ENCODE measurements at places on chromosomes 4 and X. TPM values are rescaled to one million over a fixed set of nuclear protein-coding genes. Genes with fewer than 3 reads are reported as not detected.

DNA sequence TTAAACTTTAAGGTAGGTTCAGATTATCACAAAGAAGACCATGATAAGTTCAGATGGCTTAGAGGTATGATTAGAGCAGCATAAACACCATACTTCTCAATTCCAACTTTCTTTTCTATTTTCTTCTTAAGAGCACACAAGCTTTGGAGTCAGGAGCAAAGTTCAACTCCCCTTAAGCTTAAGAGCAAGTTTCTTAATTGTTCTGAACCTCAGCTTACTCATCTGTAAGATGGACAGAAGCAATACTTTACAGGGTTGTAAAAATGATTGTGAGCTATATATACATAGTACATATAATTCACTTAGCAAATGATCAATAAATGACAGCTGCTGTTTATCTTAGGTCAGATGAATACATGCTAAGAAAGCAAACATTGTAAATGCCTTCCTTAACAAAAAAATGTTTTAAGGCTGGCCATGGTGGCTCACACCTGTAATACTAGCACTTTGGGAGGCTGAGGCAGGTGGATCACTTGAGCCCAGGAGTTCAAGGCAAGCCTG, 25.0 kb upstream of the RPS3A start:
- DNase-seq = no peak

DNA sequence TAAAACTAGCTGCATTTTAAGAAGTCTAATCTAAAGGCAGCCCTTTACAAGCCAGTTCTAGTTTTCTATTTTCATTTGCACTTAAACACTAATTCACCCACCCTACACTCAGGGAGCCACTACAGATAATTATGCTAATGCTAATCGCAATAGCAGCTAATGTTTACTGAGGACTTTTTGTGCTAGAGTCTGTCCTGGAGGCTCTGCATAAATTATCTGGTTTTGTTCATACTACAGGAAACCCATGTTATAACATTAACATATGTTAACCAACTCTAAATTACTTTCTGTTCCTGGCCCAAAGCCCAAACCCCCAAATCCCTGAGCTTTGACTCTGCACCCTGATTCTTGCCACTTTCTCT, 480 bp upstream of the RADX start:
- DNase-seq = no peak

GRCh38 chr4:12701384-12701783, 782.8 kb downstream of the RAB28 start:
- no peak for DNase-seq

DNA sequence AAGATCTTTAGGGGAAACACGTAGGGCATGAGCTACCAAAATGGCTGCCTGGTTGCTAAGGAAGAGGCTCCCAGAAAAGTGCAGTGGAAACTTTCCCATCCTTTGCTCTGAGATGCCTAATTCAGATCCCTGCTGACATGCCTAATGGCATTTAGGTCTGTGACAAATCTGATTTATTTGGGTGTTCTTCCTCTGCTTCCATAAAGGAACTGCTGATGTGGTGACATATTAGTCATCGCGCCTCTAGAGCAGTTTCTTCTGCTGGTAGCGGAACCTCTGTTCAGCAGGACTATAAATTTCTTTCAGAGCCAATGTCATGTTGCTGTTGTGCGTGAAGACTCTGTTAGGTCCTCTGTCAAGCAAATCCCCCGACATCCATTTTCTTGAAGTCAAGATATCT, 310.0 kb downstream of the PDHA2 start:
- no peak for DNase-seq

DNA sequence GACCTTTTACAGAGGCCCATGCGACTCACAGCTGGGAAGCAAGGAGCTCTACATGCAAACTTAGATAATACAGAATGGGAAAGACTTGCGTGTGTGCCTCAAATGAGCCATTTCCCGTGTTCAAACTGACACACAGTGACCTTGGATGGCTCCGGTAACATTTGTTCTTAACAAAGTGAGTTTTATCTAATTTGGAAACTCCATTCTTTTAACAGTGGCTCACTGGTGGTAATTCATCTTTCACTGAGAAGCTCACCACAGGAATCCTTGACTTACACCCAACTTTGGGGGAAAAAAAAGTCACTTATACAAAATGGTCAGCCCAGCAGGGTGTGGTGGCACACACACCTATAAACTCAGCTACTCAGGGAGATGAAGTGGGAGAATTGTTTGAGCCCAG, 190.6 kb downstream of the LDB2 start:
- DNase-seq = no peak

GRCh38 chr4:162456106-162456505, 292.3 kb upstream of the FSTL5 start:
- DNase-seq = no peak

- DNase-seq = no peak
Observed at GRCh38 chrX:134570509-134570846, 87.8 kb downstream of the PLAC1 start.

GRCh38 chr4:67963356-67963755, at the start of gene TMPRSS11A:
TMPRSS11A (minus strand) TSS chr4:67963493; CDS start chr4:67963393, 100 bp downstream.
- no peak for DNase-seq

DNA sequence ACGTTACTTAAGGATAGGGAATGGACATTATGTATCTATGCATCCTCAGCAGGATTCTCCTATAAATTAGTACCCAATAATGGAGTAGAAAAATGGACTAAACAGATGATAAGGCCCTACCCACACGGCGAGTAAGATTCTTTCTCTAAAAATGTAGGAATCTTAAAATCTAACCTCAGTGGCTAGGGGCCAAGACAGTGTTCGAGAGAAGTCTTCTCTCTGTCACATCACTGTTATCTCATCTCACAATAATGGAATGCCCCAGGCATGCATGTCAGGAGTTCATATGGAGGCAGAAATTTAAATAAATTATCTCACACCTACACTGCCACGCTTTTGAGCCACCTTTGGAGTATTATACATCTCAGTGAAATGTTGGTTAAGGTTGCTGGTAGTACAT, 132.9 kb downstream of the LDB2 start:
- no peak for DNase-seq

GRCh38 chr4:74487771-74488170, 42.8 kb downstream of the AREG start:
- no peak for DNase-seq

- DNase-seq = no peak
Observed at GRCh38 chrX:49951524-49952193, 29.3 kb downstream of the CLCN5 start.

GRCh38 chr4:139167774-139168444, 9.1 kb downstream of the ELF2 start:
- no peak for DNase-seq

DNA sequence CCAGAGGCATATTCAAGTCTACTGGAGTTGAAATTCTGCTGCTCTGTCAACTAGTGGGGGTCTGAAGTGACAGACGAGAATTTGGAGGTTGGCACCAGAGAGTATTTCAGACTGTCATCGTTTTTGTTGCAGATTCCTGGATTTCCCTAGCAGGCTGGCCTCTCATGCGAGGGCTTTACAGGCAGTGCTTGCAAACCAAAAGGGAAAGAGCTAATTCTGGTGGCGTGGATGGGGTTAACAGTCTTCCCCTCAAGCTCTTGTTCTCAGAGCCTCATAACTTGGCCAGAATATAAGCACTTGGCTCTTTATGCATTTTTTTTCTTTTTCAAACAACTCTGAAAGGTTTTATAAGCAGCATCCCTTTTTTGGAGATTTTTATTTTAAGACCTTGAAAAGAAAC, at the start of gene SPARCL1:
TSS of gene SPARCL1 (minus strand) at position 190 of the 400 bp plus-strand sequence. CDS start 29,802 bp downstream, outside the sequence.
- no peak for DNase-seq

DNA sequence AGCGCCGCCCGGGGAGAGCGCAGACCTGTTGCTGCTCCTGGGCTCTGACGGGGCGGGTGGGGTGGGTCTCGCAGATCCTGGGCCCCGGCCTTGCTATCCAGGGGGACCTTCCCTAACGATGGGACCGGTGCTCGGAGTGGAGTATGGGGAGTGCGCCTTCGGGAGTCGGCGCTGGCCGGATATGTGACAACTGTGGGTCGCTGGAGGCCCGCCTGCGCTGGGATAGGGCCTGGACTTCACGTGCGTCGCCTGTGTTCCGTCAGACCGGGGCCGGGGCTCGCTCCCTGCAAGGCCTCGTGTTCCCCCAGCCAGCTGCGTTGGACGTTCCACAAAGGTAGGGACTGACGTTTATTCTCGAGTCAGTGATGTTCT, 1.3 kb downstream of the TBL1X start:
- DNase-seq = peak; percentile 86

DNA sequence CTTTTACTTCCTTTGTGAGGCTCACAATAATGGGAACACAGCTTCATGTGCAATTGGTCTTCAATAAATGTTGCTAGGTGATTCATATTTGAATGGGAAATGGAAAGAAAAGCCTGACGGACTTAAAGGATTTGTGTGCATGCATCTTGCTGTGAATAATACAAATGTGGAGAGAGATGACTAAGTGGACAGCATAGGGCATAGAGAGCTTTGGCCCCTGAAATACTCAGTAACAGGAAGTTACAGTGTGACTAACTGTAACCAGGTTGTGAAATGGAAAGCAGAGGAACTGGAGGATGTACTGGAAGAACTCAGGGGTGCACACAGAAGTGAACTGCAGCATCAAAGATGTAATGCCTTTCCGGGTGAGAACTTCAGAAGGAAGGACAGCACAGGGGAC, 206.7 kb downstream of the MGST2 start:
- no peak for DNase-seq

DNA sequence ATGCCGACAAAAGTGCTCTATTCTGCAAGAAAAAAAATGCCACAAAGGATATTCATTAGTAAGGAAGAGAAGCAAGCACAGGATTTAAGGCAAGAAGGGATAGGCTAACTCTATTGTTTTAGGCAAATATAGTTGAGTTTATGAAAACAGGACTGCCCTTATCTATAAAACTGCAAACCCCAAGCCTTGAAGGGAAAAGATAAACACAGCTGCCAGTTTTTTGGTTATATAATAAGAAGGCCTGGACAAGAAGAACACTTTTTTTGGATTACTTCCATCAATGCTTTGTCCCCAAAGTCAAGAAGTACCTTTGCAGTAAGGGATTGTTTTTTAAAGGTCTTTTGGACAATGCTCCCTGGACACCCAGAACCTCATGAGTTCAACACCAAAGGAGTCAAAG, 45.4 kb upstream of the WWC2 start:
- no peak for DNase-seq

DNA sequence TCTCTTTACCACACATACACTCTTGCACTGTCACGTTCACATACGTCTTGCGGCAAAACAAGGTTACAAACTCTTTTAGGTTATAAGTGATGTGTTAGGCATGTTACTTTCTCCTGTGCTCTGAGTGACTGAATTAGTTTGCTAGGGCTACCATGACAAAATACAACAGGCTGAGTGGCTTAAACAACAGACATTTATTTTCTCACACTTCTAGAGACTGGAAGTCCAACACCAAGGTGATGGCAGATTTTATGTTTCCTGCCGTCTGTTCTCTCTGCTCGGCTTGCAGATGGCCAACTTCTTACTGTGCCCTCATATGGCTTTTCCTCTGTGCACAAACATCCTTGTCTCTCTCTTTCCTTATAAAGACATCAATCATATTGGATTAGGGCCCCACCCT, 1224.3 kb upstream of the TENM3 start:
- DNase-seq = no peak

DNA sequence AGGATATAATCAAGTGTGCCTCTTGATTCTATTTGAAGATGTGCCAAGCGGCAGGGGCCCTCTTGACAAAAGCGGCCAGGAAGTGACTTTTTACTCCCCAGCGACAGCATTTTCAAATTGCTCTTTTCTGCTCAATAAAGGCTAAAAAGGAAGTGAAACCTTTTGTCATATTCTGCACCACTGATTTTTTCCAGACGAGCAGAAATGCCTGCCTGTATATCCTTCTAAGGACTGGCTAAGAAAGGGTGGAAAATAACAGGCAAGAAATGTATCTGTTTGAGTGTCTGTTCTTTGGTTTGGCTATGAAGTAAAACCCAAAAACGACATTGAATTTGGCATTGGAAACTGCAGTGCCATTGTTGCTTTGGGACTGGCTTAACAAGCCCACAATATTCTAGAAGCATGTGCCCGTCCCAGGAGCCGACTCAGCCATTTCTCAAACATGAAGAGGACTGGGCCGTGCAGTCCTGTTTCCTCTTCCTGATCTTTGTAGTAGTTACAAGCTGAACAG, 25.4 kb downstream of the TMSB4X start:
- DNase-seq = no peak

- DNase-seq = no peak
Observed at GRCh38 chr4:138277133-138277532, 35.0 kb upstream of the SLC7A11 start.

DNA sequence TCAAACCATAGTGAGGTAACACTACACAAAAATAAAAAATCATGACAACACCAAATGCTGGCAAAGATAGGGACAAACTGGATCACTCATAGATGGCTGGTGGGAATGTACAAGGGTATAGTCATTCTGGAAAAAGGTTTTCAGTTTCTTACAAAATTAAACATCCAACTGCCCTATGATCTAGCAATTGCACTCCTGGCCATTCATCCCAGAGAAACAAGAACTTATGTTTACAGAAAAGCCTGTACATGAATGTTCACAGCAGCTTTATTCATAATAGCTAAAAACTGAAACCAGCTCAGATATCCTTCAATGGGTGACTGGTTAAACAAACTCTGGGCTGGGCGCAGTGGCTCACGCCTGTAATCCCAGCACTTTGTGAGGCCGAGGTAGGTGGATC, 43.3 kb downstream of the NYX start:
- DNase-seq = no peak

GRCh38 chrX:63418211-63418610, 67.1 kb upstream of the SPIN4 start:
- no peak for DNase-seq

DNA sequence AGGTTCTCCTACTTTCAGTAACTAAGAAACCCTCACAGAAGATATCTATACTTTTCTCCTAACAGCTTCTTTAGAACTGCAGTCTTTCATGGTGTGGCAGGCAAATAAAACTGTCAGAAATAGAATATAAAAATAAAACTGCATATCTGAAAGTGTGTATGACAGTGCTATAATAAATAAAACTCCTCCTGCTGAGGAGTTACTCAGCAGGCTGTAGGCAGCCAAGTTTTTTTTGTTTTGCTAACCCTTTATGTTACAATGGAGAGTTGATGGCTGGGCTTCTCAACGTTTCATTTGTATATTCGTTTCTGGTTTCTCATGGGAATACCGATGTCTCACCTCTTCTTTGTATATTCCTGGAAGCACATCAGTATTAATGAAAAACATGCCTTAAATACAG, 18.2 kb upstream of the UGT2B10 start:
- no peak for DNase-seq

GRCh38 chrX:25544641-25545040, 528.9 kb upstream of the ARX start:
- DNase-seq = no peak

- DNase-seq = peak; percentile 70
Observed at GRCh38 chr4:122379239-122379638, 428 bp downstream of the ADAD1 start.

The SLC26A1 gene
- not detected for total RNA-seq

The ZNF732 gene
- 0.19 TPM for total RNA-seq

The TCEAL6 gene
- not detected for total RNA-seq

The IL13RA1 gene
- 54.1 TPM for total RNA-seq

The ASB12 gene
- 0.38 TPM for total RNA-seq

The ADAMTS3 gene
- 6.2 TPM for total RNA-seq

The CT45A2 gene
- total RNA-seq = not detected

The RTL3 gene
- total RNA-seq = 6.5 TPM

The PLXNB3 gene
- 16.8 TPM for total RNA-seq

The ZXDB gene
- 6.8 TPM for total RNA-seq

The TMEM192 gene
- 14.4 TPM for total RNA-seq

The NXF2 gene
- total RNA-seq = not detected

All from posterior vena cava (tissue), 2 donors.